ENCODE measurements at places on chromosomes 16 and 17. TPM values are rescaled to one million over a fixed set of nuclear protein-coding genes. Genes with fewer than 3 reads are reported as not detected.

NOTUM gene
- 2.1 TPM for polyA plus RNA-seq

VAC14 gene
- polyA plus RNA-seq: 48.3 TPM

LCAT gene
- polyA plus RNA-seq: 32.8 TPM

ABCA10 gene
- 1.3 TPM for polyA plus RNA-seq

DNA sequence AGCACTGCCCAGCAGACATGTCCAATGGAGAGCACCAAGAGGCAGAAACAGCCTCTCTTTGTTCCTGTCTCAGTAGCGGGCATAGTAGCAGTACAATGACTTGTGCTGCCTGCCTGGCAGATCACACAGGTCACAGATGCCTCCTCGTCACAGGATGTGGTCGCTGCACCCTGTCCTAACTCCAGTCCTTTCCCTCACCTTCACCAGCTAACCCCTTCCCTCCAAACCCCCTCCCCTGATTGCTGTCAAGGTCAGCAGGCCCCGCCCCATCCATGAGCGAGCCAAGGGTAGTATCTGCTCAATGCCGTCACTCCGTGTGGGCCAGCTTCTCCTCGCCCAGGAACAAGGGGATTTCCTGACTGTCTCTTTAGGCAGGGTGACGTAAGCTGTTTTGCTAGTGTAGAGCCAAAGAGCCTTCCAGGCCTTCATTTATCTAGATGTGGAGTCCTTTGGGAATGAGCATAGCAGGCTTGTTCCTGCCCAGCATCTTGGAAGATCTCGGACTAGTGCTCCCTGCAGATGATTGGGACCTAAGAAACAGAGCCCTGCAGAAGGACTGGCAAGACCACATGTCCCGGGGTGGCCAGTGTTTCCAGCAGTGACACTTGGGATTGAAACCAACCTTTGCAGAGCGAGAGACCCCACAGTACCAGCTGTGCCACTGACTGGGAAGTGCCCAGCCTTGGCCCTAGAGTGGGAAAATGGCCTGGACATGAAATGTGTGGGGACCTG is 75.9 kb upstream of the TNRC6C start:
- no peak for DNase-seq

GRCh38 chr17:59832883-59833379 is 59.8 kb downstream of the TUBD1 start:
- no peak for DNase-seq

- DNase-seq: no peak
Measured at GRCh38 chr16:1171854-1172428, 19.0 kb downstream of the CACNA1H start.

DNA sequence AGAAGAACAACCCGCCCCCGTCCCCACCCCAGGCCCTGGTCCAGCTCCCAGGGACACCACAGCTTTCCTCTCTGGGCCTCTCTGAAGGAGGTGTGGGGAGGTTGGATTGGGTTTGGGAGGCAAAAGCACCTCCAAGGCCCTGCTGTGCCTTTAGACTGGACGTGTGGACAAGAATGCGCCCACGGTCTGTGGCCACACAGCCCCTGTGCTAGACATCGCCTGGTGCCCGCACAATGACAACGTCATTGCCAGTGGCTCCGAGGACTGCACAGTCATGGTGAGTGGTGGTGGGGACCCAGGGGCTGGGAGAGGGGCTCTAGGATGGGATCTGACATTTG is 3.0 kb downstream of the CORO1A start:
- DNase-seq: no peak

DNA sequence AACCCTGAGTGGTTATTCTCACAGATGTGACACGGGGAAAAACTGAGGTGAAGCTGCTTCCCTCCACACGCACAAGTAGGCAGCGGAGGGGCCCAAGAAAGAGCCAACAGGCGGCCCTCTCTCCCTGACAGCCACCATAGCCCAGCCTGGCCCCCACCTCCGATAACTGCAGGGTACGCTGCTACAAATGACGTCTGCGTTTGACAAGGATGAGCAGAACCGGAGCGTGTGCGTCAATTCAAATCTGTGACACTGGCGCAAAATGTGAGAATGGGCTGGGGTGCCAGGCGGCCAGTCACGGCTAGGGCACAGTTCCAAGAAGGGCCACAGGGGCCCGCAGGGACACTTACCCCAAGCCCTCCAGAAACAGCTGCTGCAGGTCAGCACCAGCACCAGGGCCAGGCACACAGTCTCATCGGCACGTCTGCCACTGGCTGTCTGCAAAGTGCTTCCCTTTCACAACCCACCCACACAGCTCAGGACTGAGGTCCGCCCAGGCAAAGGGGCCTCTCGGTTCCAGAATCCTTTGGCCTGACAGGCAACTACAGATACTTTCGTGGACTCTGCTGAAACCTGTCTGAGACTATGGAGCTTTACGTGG is 14.4 kb downstream of the AXIN1 start:
- DNase-seq: no peak

DNA sequence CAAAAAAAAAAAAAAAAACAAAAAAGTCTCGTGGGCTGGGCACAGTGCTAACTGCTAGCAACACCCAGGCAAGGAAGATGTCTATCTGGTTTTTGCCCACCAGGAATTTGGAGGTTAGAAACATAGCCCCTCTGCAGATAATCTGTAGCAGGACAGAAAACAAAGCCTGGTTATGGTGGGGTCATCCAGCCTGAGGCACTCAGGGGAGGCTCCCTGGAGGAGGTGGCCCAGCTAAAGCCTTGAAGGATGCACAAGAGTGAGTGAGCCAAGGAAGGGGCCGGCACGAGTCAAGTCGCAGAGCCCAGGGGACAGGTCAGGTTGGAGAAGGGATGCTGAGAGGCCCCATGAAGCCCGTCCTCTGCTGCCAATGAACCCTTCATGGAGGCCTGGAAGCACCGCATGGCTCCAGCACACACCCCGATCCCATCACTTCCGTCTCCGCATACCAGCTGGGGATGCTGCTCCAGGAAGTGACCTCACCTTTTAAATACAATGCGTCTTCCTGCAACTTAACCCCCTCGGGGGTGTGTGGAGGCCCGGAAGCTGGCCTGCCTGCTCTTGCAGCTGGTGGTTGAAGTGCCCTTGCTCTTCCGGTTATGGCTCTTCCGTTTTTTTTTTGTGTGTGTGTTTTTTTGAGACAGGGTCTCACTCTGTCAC is 86.5 kb downstream of the ENGASE start:
- no peak for DNase-seq
